ENCODE measurements at places on chromosomes 12 and 14. TPM values are rescaled to one million over a fixed set of nuclear protein-coding genes. Genes with fewer than 3 reads are reported as not detected.

Gene TAS2R43
- 0.79 TPM for total RNA-seq

Gene OR4K14
- not detected for total RNA-seq

Gene CEBPE
- total RNA-seq: not detected

Gene SIX4
- total RNA-seq: 5.8 TPM

Gene CLEC12A
- total RNA-seq: not detected

Gene STAB2
- total RNA-seq: not detected

Gene HIP1R
- total RNA-seq: 36.1 TPM

Gene BCL2L14
- total RNA-seq: under 0.01 TPM

Gene COL2A1
- total RNA-seq: under 0.01 TPM

Gene COX6A1
- total RNA-seq: 659 TPM

Gene ACVRL1
- under 0.01 TPM for total RNA-seq

Gene THTPA
- total RNA-seq: 4.5 TPM

Gene TPH2
- total RNA-seq: not detected

Gene TAS2R8
- not detected for total RNA-seq

Gene GUCY2C
- total RNA-seq: not detected

Gene FOXA1
- 5.3 TPM for total RNA-seq

Gene PLBD1
- 1.1 TPM for total RNA-seq

Gene PYGL
- 94.2 TPM for total RNA-seq

Gene OTOGL
- under 0.01 TPM for total RNA-seq

Gene TAS2R46
- 0.90 TPM for total RNA-seq

Gene RIMKLB
- 42.6 TPM for total RNA-seq

Gene NFE2
- not detected for total RNA-seq

Gene IAPP
- total RNA-seq: not detected

Gene REC8
- 1.1 TPM for total RNA-seq

Gene TMEM63C
- total RNA-seq: 0.79 TPM

Gene SMIM41
- total RNA-seq: 0.13 TPM

Gene TAS2R30
- 3.1 TPM for total RNA-seq

Gene DIO3
- not detected for total RNA-seq

Gene KRT85
- total RNA-seq: not detected

Gene TAS2R13
- total RNA-seq: 0.38 TPM

Gene TRPV4
- total RNA-seq: 0.51 TPM

Gene ZDHHC22
- total RNA-seq: not detected
